Stimulated activated CD4-positive, alpha-beta T cell treated with anti-CD3 and anti-CD28 coated beads, TNF-alpha, amount 100 ng/mL, for 24 hours (primary cell): ENCODE measurements at places on chromosomes 1 and 21.

GRCh38 chr1:200082329-200082728 lies 54.8 kb downstream of the NR5A2 start:
- no peak for DNase-seq

GRCh38 chr1:152392909-152393308 lies 21.2 kb downstream of the CRNN start:
- DNase-seq, result no peak

DNA sequence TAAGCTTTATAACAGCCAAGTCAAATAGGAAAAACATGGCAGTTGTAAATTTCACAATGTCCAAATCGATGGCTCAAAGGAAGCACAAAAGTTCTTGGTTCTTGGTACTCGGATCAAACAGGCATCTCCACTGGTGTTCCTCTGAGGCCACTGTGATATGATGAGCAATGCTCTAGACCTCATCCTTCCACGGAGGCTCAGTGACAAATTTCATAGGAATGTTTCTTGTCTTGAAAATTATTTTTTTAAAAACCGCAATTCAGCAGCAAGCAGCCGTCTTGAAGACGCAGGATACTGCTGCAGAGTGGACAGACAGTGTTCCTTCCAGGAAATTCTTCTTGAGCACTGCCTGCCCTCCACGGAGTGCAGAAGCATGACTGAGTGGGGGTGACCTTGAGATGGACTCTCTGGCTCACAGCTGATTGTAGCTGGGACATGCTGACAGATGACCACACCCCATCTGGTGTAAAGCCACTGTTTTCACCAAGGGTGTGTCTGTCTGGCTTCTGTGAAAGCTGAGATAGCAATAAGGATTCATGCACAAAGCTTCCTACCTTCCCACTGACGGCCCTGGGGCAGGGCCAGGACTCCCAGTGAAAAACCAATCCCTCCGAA lies 61.9 kb downstream of the TIAM1 start:
- DNase-seq, result no peak

DNA sequence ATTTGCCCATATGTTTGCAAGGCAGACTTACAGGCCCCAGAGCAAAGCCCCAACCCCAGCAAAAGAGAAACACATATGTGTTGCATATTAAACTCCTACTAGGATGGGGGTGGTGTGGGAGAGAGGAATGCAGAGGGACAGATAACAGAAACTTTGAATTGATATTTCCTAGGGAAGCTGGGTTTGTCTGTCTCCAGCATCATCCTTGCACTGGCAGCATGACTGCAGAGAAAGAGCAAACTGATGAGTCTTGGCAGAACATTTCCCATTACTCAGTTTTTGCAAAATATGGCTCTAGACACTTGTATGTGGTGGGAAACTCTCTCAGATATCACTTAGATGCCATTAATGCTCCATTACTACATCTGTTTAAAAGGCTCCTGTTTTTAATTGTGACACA lies 43.8 kb upstream of the MARK1 start:
- no peak for DNase-seq

DNA sequence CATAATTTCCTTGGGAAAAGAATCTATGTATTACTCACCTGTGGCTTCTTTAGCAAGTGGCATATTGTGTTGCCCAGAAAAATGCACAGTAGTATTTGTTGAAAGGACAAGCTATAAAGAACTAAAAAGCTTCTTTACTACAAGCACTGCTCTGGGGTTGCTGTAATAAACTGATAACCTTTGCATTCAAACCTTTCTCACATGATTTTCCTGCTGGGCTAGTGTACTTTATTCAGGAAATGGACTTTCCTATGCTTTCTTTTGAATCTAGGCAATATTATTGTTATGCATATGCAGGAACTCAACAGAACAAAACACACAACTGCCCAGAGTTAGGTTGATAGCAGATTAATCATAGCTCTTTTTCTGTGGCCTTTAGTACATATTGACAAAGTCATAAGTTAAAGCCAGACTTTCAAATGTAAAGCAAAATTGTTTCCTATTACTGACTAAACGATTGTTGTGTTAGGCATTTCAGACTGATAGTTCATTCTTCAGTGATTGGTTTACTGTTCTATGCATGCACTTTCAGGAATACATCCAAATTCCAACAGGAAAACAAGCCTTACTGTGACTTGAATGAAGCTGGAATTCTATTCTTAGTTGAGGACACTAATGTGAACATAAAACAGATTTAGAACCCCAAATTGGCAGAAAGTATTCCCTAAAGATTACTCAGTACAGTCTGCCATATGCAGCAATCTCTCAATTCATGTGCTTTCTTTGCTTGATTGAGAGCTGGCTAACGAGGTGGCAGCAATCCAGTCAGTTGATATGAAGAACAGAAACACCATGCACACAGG lies 564.3 kb upstream of the NEGR1 start:
- no peak for DNase-seq

DNA sequence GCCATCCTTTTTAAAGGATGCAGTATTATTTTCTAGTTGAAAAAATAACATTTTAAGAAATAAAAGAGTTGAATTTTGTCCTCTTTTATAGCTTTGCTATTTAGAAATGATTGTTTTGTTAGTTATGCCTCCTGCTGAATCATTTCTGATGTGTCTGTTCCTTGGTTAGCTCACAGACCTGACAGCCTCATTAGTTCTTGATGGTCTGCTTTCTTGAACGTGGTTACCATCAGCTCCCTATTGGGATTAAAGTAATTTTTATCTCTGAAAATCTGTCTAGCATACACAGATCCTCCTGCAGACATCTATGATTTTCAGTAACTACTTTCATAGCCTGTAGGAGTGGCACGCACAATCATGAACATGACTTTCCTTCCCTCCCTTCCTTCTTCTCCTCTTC lies 447.6 kb upstream of the B3GALT2 start:
- DNase-seq, result no peak

DNA sequence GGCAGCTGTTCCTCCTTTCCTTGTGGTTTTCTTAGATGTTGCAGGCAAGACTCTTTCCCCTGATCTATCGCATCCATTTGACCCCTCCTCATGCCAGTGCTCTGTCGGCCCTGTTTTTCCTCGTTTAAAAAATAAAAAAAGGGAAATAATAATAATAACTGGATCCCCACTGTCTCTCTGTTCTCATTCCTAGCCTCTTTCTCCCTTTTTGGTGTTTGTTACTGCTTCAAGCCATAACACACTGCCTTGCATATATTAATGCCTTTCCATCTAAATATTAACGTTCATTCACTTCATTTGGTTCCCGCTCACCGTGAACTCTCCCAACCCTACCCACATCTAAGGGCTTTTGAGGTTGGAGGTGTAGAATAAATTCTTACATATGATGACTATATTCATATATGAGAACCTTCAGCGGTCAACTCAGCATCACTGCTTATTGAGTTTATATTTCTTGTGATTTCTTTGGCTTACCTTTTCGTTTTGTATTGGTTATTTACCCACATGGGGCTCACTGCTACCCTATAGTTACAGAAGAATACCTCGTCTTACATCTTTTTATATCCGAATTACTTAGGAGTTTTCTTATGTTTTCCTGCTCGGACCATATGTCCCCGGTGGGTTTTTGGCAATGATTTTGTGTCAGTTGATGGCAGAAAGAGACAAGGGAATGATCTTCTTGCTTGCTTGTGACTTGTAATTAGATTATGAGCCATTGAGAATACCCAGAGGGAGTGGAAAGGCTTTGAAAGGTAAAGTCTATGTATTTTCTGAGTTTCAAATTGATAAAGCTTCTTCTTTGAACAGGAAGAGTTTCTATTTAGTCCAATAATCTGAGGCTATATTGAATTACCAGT lies 805 bp downstream of the ATG4C start:
- no peak for DNase-seq

GRCh38 chr1:156422602-156423091 lies 53.6 kb downstream of the RHBG start:
- DNase-seq, result no peak

DNA sequence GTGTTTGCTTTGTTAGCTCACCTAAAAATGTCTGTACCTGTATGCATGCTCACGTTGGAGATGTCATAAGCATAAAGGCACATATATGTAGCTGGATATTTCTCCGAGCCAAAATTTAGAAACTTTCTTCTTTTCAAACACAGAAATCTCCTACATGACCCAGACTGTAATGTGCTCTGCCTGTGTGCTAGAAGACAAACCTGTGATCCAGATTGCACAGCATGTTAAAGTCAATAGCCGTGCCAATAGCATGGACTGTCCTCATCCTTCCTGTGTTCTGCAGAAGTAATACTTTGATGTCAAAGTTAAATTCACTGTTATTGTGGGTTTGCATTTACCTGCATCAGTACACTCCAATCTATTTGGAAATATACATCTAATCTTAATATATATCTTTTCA lies 346.2 kb upstream of the ZRANB2 start:
- DNase-seq, result no peak

DNA sequence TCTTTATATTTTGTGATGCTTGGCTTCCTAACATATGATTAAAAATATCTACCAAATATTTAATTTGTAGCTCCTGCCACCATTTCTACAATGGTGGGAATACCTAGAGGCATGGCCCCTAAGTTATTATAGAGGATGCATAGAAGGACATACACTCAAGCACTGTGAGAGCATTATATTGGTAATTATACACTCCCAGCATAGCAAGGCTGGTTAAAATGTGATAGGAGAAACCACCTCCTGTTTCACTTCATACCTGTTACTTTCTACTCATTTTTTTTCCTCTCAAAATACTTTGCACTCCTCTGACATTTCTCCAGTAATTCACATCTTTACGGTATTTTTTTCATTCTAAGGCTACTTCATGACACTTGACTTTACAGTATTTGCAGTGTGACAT lies 92.9 kb downstream of the HS2ST1 start:
- DNase-seq, result no peak

- DNase-seq, result no peak
Observed at GRCh38 chr1:205542367-205542766, 37.9 kb downstream of the CDK18 start.

DNA sequence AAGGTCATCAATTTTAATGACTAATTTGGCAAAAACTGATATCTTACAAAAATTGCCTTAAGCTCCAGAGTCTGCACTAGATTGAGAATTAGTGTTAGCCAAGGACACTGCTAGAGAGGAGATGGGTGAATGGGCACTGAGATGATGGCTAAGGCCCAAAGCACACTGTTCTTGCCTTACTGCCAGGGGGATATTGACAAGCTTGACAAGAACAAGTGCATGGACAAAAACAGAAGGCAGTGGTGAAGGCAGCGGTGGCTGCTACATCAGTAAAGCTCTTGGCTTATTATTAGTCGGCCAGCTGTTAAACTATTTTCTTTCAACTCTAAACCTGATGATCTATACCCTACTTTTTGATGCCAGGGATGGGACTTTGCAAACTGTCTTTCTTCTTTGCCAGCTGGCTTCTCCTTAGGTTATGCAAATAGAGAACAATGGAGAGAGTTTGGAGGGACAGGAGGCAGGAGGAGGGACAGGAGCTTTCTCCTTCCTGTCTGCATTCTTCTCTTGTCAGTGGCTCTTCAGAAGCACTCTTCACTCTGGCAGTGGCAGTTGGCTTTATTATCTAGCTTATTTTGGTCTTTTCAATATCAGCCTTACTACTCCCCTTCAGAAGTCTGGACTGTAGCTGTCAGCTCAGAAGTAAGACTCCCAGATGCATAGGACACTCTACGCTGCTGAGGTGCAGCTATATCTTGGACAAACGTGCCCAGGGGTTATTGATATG lies 853.5 kb upstream of the TMPRSS15 start:
- DNase-seq, result no peak

- DNase-seq, result no peak
Observed at GRCh38 chr21:29938776-29939103, 1.1 kb downstream of the GRIK1 start.

DNA sequence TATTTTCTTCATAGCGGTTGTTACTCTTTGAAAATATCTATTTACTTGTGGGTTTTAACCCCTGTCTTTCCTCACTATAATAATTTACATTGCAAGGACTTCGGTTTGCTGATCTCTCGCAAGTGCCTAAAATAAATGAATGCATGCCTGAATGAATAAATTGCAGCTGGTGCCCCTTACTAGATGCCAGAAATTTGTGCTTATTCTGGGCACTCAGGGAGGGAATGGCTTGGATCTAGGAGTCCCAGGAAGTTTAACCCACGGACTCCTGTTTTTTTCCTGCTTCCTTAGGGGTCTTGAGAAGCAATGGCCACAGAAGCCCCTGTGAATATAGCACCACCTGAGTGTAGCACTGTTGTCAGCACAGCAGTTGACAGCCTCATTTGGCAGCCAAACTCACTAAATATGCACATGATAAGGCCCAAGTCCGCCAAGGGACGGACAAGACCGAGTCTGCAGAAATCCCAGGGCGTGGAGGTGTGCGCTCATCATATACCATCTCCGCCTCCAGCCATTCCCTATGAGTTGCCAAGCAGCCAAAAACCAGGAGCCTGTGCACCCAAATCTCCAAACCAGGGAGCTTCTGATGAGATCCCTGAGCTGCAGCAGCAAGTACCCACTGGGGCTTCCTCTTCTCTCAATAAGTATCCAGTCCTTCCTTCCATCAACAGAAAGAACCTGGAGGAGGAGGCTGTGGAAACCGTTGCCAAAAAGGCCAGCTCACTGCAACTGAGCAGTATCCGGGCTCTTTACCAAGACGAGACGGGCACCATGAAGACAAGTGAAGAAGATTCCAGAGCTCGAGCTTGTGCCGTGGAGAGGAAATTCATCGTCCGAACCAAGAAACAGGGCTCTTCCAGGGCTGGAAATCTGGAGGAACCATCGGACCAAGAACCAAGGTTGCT lies 4.2 kb upstream of the PLA2G2C start:
- DNase-seq, result no peak

DNA sequence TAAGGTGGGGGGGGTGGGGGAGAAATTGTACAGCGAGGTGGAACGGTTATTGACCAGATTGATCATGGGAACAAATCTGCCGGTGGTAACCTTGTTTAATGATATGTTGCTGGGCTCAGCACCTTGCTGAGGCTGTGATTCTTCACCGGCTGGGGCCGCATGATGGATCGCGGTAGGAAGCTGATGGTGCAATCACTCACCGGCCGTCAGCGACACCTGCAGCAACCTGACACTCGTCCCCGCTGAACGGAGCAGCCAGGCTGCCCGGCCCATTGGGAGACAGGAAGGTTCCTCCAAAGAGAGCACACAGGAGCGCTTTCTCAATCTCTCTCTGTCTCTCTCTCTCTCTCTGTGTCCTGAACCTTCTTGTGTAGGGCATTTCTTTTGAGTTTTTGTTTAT lies 128.5 kb upstream of the RRP15 start:
- no peak for DNase-seq

DNA sequence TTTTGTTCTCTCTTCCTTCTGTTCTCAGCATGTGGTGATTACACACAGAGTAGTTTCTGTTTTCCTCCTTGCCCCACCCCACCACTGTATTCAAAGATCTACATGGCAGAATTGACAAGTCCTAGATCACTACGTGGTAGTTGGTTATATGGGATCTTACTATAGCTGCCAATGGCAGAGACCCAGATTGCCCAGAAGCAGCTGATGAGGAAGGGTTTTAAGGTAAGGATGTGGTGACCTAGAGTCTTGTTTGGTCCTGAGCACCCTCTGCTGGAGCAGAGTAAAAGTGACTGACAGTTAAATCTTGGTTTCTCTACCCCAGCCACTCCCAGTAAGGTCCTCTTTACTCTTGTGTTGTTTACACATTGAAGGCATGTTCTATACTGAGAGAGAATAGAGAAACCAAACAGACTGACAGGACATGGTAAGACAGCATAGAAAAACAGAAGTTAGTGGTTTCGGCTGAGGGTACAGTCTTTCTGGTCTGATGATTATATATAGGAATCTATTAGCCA lies 22.8 kb upstream of the STRIP1 start:
- no peak for DNase-seq
